ENCODE measurements at places on chromosomes 12 and 14.

GRCh38 chr12:105948331-105948730 lies 190.4 kb downstream of the NUAK1 start:
- no peak for DNase-seq

DNA sequence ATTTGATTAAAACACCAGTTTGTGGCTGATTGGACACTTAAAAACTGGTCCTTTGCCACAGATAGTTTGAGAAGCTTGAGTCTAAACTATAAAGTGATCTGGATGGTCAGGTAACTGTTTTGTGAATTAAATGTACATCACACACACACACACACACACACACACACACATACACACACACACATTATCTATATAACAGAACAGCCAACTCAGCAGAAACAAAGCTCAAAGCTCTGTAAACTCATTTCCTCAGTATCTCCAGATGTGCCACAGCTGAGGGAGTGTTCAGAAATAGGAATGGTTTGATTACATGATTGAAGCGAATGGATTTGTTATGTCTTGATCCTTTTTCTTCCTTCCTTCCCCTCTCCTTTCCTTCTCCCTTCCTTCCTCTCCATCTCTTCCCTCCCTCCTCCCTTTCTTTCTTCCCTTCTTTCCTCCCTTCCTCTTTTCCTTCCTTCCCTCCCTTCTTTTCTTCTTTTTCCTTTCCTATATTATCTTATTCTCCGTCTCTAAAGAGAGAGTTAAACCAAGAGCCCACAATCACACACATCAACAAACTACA lies 100.3 kb downstream of the LLPH start:
- DNase-seq, result no peak

GRCh38 chr14:77119851-77120250 lies 21.7 kb downstream of the ZDHHC22 start:
- no peak for DNase-seq

- DNase-seq, result no peak
Observed at GRCh38 chr14:77837926-77838325, 38.0 kb downstream of the ADCK1 start.

DNA sequence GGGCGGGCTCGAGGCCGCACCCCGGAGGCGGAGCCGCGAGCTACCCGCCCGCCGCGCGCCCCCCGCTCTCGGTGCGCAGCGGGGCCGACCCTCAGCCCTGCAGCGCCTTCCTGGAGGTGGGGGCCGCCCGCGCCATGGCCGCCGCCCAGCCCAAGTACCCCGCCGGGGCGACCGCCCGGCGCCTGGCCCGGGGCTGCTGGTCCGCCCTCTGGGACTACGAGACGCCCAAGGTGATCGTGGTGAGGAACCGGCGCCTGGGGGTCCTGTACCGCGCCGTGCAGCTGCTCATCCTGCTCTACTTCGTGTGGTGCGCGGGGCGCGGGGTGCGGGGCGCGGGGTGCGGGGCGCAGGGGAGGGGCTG lies at the start of gene P2RX2:
TSS of gene P2RX2 (plus strand) at position 94 of the 361 bp plus-strand sequence. CDS start at position 135, 41 bp downstream.
- no peak for DNase-seq

GRCh38 chr12:86787419-86787818 lies 531.2 kb upstream of the MGAT4C start:
- no peak for DNase-seq

- DNase-seq, result no peak
Observed at GRCh38 chr14:25150934-25151790, 101.2 kb upstream of the STXBP6 start.

- DNase-seq, result no peak
Observed at GRCh38 chr12:115617391-115617790, 660.1 kb downstream of the MED13L start.

GRCh38 chr12:14505626-14506596 lies 61.8 kb downstream of the PLBD1 start:
- DNase-seq, result no peak

DNA sequence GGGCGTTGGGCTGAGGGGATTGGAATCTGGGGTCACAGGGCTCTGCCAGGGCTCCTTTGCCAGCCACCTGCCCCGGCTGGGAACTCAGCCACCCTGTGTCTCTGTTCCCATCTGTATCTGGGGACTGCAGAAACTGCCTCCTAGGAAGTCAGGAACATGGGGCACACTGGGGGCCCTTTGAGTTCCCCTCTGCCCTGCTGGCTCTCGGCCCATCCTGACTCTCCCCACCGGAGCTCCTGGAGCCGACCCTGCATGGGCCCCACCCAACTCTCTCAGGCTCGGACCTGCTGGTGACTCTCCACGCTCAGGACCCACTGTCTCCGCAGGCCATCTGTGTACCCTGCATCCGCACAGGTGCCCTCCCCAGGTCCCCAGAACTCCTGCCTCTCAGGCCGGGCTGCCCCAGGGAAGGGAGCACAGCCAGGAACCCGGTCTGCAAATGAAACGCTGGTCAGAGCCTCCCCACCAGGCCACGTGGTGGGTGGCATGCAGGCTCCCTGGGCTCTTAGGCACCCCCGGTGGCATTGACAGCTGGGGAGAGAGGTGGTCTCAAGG lies 82.8 kb downstream of the KIF26A start:
- DNase-seq, result no peak

DNA sequence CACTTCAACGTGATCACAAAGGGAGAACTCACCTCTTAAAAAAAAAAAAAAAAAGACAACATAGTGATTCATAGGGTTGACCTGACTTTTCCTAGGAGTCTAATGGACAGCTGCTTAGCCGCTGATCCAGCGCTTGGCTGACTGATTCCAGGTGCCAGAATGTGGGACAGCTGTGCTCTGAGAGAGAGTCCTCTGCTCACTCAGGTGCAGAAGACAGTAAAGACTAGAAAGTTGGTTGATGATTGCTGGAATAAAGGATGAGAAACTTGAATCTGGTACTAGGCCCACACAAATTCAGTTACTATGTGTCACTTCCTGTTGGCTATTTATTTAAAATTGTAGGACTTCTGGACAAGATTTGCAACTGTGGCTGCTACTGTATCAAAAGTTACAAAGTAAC lies 229.4 kb downstream of the CHST11 start:
- DNase-seq, result no peak
